ENCODE measurements at places on chromosomes 1 and 21.

DNA sequence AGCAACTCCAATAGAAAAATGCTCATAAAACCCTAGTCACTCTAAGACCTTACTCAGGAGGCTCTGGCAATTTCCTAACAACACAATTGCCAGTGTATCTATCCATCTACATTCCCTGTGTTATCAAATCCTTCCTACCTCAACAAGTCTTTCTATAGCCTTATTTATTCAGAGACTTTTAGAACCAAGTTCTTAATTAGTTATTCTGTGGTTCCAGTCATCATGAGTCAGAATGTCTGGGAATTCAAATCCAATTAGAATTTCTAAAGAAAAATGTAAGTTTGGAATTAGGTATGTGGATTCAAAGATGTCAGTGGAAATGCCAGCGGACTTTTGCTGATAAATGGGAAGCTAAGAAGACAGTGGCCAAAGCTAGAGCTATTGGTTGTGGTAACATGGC, 302.6 kb upstream of the C1orf87 start:
- no peak for DNase-seq

DNA sequence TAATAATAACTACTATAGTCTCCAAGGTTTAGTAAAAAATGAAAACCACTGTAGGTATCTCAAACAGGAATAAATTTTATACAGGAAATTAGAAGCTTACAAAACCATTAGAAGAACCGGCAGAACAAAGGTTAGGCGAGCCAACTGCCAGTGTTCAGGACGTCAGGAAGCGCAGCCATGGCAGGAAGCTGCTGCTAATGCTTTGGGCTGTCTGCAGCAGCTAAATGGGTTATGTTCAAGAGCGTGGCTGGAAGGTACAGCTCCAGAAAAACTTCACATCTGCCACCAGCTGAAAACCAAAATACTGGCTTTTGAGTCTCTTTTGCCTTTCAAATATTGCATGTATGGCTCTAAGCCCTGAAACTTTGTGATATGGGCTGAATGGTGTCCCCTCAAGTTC, 35.7 kb upstream of the MYSM1 start:
- DNase-seq, result no peak

GRCh38 chr1:43689289-43689688, 18.0 kb upstream of the ST3GAL3 start:
- DNase-seq, result no peak

DNA sequence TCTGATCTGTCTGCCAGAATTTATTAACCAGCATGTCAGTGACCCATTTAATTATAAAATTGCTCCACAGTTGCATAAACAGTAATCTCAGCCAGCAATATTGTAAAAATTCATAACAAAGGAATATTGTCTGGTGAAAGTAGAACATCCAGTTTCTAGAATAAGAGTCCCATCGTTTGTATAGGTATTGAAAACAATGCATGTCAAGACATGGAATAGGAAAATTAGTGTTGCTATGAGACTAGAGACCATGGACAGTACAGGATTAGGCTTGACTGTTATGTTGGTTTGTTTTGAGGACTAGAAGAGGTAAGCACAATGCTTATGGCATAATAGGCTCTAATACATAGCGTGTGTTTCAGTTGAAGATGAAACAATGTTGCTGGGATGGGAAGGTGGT, 37.1 kb downstream of the ATF6 start:
- DNase-seq, result no peak

DNA sequence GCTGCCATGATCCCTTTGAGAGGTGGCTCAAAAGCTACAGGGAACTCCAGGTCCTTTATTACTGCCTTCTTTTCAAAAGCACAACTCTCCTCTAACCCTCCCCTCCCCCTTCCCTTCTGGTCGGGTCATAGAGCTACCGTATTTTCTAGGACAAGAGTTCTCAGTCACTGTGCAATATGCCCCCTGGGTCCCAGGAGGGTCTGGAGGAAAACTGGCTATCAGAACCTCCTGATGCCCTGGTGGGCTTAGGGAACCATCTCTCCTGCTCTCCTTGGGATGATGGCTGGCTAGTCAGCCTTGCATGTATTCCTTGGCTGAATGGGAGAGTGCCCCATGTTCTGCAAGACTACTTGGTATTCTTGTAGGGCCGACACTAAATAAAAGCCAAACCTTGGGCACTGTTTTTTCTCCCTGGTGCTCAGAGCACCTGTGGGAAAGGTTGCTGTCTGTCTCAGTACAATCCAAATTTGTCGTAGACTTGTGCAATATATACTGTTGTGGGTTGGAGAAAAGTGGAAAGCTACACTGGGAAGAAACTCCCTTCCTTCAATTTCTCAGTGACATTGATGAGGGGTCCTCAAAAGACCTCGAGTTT, 3.1 kb downstream of the BTG2 start:
- DNase-seq, result no peak

DNA sequence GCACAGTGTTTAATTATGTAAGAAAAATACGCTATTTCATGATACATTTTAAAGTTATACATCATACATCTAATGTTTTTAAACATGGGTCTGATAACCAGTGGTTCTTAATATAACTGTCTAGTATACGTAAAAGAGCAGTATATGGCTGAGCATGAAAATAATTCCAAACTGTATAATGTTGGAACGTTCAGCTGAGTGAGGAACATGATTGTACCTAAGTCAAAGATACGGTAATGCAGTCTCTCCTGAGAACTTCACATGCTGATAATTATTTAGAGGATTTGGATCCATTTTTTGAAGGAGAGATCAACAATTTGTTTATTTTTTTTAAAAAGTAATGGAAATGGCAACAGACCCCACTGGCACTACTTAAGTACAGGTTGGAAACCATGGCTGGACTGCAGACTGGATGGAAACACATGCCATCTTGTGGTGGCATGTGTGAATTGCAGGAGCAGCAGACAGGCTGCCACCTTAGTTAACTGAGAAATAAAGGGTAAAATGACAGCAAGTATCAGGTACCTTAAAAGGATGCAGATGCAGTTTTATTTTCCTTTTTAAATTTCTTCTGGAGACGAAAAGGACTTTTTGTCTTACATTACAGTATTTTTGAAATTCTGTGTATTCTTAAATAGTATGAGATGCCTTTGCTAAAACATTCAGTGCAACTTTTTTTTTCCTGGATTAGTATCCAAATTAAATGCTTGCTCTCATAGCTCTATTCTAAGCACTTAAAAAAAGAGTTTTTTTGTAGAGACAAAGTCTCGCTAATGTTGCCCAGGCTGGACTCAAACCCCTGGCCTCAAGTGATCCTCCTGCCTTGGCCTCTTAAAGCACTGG, 73.8 kb downstream of the MTR start:
- peak; percentile 49 for DNase-seq

- no peak for DNase-seq
Observed at GRCh38 chr1:216044538-216044937, 378.7 kb downstream of the USH2A start.

GRCh38 chr1:168894397-168894903, 165.4 kb upstream of the DPT start:
- DNase-seq, result no peak

Measured in nephron progenitor cell (in vitro differentiated cells).